Cerebellar nuclear complex (tissue), 1 donor: ENCODE measurements at places on chromosomes 12 and 14.

DNA sequence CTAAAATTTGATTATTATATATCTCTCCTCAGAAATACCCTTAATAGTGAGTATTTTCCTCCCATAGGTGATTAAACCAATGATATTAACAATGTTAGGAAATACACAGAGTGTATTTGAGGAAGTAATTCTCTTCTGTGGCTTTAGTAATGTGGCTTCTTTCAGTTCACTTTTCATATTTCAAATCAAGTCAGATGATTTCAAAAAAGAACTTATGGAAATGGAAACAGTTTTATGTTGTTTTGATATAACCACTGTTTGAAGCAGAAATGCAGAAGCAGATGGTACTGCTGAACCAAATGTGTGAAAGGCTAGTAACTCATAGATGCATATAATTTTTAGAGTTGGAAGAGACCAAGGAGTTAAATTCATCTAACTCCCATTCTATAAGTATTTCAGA, 1.9 kb upstream of the GPR33 start:
- no peak for DNase-seq

- no peak for DNase-seq
Measured at GRCh38 chr14:32078023-32078857, 1.1 kb downstream of the ARHGAP5 start.

DNA sequence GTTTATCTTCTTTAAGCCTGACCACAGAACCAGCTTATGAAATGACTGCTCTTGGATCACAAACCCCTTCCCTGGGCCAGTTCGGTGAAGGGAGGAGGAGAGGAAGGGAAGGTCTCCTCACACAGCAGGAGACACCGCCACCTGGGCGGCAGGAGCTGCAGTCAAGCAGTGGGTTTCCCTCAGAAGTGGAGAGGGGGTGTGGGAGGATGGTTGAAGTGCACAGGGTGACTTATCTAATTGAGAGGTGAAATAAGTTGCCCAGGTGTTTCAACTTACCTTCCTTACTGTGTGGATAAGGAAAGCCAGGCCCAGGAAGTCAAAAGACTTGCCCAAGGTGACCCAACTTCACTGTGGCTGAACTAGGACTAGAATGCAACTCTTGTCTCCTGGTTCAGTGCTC, 106.8 kb downstream of the EGLN3 start:
- no peak for DNase-seq

GRCh38 chr12:101670007-101670671, 27.3 kb upstream of the CHPT1 start:
- DNase-seq: no peak

DNA sequence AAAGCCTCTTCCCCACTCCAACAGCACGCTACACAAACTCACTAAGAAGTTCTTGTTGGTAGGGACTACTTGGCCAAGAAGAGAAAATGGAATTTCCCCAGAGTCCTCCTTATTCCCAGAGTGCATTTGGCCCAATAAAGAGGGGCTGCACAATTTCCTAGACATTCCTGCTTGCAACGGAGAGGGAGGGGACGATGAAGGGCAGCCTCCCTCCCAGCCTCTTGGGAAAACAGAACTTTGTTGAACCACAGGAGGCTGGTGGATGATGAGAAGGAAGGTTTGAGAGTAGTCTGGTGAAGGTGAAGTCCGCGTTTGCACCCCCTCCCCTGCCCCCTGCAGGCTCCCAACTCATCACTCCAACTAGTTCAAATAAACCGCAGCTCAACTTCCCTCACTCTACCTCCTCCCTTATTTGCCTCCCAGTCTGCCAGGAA, 19.1 kb upstream of the TBX3 start:
- no peak for DNase-seq

GRCh38 chr14:63747846-63748245, 20.0 kb upstream of the SGPP1 start:
- DNase-seq: no peak

DNA sequence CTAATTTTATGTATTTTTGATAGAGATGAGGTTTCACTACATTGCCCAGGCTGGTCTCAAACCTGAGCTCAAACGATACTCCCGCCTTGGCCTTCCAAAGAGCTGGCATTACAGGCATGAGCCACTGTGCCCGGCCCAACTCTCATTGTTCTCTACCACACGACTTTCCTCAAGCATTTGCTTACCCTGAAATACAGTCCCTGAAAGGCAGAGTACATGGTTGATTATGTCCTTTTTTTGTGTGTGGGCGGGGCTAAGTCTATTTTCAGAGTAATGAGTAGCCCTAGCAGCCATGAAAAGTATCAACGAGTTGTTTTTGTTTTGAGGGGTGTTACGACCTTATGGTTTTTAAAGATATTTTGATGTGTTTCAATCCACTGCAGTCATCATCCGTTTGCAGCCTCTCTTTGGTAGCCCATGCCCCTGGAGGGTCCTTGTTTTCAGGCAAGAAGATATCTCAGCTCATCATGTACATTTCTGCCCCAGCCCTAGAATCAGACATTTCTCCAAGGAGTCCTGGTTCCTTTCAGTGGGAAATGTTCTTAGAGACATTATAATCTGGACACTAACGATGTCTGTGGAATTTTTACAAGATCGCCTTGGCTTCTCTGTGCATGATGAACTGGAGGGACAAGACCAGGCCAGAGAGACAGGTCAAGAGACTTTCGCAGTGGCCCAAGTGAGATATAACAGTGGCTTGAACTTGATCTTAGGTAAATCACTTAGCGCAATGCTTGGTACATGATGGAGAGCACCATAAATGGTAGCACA, 8.7 kb downstream of the ACACB start:
- DNase-seq: no peak

- DNase-seq: no peak
Measured at GRCh38 chr12:98418357-98419075, 96.9 kb upstream of the TMPO start.

DNA sequence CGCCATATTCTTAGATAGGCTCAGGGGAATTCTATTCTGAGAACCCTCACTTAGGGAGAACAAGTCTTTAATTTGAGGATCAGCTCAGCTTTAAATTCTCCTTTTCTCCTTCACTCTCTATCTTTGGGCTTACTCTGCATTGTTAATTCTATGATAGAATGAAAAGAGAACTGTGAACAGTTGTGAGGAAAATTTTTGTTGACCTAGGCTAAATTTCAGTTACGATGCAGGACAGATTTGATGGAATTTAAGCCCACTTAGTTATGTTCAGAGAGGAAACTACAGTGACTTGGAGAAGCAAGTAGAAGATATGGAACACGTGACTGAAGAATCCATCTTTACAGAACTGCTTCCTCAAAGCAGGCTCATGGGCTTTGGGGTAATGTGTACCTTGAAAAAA, 82.7 kb downstream of the TBC1D30 start:
- no peak for DNase-seq

- DNase-seq: no peak
Measured at GRCh38 chr12:5063149-5063548, 19.5 kb downstream of the KCNA5 start.

- DNase-seq: no peak
Measured at GRCh38 chr12:130878193-130879185, 6.6 kb downstream of the RAN start.
